ENCODE measurements at places on chromosomes 3 and 15. TPM values are rescaled to one million over a fixed set of nuclear protein-coding genes. Genes with fewer than 3 reads are reported as not detected.

GRK7 gene
- polyA plus RNA-seq: 0.13 TPM

STRIT1 gene
- 2.3 TPM for polyA plus RNA-seq

SCG5 gene
- 19.5 TPM for polyA plus RNA-seq

SH2D7 gene
- 0.80 TPM for polyA plus RNA-seq

CAPN3 gene
- 26.9 TPM for polyA plus RNA-seq

GRCh38 chr3:190586631-190587011 lies 72.7 kb downstream of the IL1RAP start:
- DNase-seq: no peak

DNA sequence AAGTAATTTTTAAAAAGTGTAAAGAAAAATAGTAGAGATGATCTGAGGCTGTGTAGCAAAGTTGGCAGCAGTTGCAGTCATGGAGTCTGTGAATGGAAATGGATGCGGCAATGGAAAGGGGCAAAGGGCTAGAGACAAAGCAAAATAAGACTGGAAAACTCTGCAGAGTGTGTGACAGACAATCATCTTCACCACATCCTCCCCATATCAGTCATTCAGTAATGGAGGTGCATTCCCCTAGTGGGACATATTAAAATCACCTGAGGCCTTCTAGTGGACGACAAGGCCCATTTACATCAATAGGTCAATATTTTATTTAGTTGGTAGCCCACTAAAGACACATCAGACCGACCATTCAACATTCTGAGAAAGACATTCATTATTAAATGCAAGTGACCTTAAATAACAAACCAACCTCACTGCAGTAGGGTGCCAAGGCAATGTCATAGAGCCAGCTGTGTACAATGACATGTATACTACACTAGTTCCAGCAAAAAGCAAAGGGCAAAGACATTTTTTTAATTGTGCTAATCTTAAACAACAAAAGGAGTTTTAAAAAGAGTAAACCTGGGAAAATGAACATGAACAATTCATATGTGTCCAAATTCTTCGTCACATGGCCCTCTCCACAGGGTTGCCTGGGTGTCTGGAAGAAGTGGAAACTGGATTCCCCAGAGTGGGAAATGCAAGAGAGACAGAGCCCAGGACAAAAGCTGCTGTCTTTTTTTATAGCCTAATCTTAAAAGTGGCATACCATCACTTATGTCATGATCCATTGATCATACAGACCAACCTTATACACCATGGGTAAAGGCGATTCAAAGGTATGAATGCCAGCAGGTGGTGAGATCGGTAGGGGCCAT lies 15.6 kb upstream of the RAP2B start:
- no peak for DNase-seq

DNA sequence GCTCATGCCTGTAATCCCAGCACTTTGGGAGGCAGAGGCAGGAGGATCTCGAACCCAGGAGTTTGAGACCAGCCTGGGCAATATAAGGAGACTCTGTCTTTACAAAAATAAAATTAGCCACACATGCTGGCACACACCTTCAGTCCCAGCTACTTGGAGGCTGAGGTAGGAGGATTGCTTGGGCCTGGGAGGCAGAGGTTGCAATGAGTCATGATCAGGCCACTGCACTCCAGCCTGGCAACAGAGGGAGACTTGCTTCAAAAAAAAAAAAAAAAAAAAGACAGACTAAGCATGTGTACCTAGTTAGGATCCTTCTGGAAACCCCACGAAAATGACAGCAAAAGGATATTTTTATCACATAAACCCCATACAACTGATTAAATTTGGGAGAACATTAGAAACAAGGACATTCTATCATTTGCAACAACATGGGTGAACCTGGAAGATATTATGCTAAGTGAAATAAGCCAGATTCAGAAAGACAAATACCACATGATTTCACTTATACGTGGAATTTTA lies 44.9 kb downstream of the METTL6 start:
- no peak for DNase-seq

GRCh38 chr3:189041482-189042090 lies 130.2 kb upstream of the TPRG1 start:
- no peak for DNase-seq

DNA sequence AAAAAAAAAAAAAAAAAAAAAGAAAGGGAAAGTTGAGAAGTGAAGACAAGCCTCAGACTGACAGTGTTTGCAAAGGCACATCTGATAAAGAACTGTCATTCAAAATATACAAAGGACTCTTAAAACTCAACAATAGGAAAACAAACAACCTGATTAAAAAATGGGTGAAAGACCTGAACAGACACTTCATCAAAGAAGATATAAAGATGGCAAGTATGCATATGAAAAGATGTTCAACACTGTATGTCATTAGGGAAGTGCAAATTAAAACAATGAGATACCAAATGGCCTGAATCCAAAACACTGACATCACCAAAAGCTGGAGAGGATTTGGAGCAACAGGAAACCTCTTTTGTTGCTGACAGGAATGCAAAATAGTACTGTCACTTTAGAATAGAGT lies 48.6 kb downstream of the MCCC1 start:
- no peak for DNase-seq

Data from left renal pelvis (tissue), 4 donors.